ENCODE measurements at places on chromosomes 3 and 15.

GRCh38 chr3:149833241-149833640 is 20.2 kb downstream of the RNF13 start:
- DNase-seq: no peak

DNA sequence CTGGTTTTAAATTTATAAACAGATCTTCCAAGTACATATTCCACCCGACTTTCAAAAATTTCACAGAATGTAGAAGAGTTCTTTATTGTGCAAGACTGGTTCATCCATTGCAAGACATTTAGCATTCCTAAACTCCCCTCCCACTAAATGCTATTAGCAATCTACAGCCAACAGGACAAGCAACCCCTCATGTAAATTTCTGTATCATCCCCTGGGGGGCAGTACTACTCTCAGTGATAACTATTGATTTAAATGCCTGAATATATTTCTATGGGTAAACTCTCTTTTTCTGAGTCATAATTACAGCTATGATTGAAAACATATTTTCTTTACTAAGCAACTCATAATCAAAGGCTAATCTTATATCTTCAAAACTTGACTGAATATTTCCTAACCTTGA is 10.7 kb upstream of the SLC15A2 start:
- peak; percentile 23 for DNase-seq

DNA sequence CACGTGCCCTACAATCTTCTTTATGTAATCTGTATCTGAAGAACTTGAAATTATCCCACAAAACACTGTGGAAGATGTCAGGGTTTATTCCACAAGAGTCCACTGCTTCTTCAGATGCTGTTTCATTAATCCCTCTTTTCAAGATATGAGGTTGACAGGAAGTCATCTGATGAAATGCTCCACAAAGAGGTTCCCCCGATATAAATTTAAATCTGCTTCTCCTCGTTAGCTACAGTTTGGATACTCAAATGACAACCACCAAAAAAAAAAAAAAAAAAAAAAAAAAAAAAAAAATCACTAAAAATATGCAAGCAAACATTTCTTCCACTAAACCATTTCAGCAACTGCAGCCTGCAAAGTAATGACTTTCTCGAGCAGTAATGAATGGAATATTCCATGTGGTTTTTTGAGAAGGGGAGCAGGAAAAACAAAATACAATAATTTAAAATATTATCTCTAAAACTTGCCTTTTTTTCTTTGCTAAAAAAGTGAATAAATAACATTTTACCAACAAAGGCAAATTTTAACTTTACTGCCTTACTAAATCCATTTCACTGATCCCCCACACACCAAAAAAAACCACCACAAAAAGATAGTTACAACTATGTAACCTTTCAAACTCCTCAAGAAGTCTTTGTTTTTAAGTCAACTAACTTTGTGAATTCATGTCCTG is 37.8 kb downstream of the DLG1 start:
- no peak for DNase-seq

- peak; percentile 62 for DNase-seq
These were observed 32.2 kb upstream of the TM2D3 start for GRCh38 chr15:101684384-101684783.

DNA sequence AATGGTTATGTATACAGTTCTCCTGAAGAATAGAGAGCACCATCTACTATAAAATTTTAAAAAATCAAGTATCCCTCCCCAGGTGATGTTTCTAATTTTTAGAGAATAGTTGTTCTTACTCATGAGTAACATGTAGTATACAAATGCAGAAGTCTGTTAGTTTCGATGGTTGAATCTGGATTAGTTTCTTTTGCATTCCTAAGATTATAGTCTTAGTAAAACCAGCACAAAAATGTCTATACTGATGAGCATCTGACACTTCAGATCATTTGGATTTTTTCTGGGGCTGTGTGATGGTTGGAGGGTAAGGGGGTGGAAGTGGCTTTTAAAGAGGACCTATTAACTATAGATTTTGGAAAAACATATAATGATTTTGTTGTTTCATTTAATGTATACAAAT is 167.3 kb upstream of the SGO1 start:
- no peak for DNase-seq

DNA sequence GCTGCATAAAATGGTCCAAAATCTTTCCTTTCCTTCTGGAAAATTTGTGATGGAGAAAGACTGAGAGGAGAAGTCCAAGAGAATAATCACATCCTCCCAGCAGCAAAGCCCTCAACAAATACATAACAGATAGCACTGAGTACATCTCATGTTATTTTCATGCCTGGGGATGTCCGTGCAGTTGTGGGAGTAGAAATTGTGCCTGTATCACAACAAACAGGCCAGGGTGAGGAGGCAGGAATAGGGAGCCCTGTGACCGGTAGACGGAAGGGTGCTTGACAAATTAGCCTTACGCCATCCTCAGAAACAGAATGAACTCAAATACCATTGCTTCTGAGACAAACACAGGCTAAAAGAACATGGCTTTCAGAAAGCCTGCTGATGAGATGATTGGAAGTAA is 333.2 kb upstream of the UMPS start:
- no peak for DNase-seq

DNA sequence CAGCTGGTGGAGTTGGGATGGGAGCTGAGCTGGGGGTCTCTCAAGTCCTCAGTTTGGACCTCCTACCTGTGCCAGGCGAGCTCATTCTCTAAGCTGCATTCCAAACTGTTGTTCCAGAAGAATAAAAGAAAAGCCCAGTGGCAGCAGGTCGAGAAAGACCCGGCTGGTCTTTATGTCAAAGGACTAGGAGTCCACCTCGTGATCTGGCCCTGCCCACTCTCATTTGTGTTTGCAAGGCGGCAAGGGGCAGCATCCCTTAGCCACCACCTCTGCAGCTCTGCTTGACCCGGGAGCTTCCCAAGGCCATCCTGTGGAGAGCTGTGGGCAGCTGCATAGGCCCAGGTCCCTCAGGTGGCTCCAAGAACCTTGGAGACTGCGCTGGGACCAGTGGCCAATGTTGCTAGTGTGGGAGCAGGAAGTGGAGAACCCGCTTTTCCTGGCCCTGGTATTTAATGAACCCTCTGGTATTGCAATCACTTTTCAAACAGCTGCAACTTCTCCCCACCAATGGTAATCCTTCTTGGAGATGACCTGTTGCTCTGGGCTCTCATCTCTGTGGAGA is 30.9 kb downstream of the KY start:
- no peak for DNase-seq

- DNase-seq: no peak
These were observed 120.0 kb upstream of the FRMD4B start for GRCh38 chr3:69505770-69506407.

- DNase-seq: no peak
These were observed 390.4 kb downstream of the ZBTB20 start for GRCh38 chr3:114756506-114757279.
